ENCODE measurements at places on chromosomes 7 and 10.

GRCh38 chr10:15123749-15124184 lies 26.6 kb downstream of the RPP38 start:
- peak; percentile 52 for DNase-seq

DNA sequence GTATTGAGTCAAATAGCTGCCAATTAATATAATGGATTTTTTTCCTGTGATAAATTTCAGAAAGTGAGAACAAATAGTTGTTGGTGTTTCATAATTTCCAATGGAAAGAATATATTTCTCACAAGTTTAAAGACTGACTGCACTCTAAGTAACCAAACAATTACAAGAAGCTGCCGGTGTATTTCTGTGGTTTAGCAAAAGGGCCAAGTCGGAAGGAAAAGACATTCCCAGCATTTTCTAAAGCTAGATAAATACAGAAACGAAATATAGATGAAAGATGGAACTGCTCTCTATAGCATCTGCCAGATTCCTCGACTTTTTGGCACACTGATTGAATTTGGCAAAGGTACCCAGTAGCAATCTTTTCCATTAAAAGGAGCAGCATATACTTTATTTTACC lies 92.7 kb upstream of the MKX start:
- no peak for DNase-seq

- no peak for DNase-seq
These were observed 22.9 kb downstream of the GTF2IRD1 start for GRCh38 chr7:74476626-74477025.

- no peak for DNase-seq
These were observed 32.2 kb upstream of the CUBN start for GRCh38 chr10:17161775-17162174.

GRCh38 chr7:147541261-147541660 lies 1049.3 kb upstream of the C7orf33 start:
- no peak for DNase-seq

DNA sequence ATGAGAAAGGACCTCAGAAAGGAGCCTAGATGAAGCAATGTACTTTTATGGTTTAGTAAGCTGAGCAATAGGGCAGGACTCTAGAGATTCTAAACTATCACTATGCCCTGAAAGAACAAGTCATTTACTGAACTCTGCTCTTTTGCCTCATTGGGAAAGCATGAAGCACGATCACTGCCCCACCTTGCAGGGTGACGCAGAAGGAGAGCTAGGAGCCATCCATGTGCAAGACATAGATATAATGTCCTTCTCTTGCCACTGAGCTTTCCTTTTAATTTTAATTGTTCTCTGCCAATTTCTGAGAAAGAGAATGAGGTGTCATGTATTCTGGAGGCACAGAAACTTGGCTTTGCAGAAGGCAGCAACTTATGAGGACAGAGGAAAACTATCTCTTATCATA lies 108.3 kb downstream of the SORCS1 start:
- DNase-seq, result no peak

DNA sequence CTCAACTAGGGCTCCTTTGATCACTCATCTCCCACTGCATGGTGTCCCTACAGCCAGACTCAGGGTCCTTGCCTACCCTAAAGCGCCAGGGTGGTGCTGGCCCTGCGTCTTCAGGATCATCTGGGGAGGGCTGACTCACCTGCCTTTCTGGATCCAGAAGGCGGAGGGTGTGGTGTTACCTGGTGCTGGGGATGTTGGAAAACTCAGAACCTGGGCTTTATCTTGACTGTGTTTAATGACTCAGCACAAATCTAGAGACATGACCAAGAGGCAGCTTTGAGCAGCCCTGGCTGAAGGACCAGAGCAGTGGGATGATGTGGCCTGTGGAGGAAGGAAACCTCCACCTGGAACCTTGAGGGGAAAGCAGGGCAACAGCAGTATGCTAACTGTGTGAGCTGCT lies 96.5 kb downstream of the GRK5 start:
- DNase-seq, result no peak

DNA sequence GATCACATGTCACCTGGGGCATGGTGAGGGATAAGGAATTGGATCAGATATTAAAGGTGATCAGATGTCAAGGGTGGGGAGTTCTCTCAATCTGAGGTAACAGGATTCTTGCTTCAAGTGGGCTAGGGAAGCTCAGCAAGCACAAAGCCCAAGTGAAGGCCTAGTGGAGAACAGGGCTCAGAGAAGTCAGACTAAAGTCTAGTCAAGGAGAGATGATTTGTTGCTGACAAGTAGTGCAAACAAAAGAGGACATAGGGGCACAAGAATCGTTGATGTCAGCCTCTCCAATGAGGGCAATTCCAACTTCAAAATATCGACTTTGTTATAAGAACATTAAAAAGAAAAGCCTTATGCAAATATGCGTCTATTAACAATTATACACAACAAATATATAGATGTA lies 852.8 kb upstream of the CELF2 start:
- no peak for DNase-seq

GRCh38 chr7:103447073-103447960 lies 1.3 kb upstream of the SLC26A5 start:
- peak; percentile 66 for DNase-seq

DNA sequence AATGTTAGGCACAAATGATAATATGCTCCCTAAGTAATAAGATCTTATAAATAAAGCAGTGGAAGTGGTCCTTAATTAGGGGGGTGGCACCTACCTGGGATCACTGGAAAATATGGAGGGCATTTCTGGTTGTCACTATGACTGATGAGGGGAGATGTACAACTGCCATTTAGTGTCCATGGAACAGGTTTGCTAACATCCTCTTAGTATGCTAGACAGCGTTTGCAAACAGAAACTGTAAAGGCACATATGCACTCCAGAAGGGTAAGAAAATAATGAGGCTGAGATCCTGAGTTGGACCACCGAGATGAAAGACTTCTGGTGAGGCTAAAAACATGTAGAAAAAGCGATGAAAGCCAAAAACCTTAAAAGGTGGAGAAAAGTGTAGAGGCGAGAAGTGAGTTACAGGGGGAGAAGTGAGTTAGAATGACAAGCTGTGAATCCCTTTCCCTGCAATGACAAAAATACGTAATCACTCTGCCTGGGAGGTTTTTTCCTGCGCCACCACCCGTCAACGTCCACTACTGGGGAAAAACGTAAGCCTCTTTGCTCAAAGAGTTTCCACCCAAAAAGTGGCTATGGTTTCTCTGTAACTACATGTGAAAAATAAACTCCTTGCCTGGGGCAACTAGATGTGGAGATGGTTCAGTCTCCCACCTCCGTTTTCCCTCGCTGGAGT lies 767 bp downstream of the KRIT1 start:
- peak; percentile 15 for DNase-seq

DNA sequence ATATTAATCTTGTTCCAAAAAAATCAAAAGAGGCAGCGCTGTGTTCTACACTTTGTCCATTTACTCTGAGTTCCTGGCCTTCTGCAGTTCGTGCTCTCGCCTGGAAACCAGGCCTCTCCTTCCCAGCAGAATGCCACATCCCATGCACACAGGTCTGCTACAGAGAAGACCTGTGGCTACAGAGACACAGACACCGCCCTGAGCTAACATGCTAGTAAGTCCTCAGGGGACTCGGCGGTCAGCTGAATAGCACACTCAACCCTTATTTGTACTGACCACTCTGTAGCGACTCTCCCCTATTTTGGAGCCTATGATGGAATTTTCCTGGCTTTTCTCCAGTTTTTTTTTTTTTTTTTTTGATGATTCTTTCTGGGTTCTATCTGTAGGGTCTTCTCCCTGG lies 12.8 kb downstream of the CREB3L2 start:
- DNase-seq, result no peak

DNA sequence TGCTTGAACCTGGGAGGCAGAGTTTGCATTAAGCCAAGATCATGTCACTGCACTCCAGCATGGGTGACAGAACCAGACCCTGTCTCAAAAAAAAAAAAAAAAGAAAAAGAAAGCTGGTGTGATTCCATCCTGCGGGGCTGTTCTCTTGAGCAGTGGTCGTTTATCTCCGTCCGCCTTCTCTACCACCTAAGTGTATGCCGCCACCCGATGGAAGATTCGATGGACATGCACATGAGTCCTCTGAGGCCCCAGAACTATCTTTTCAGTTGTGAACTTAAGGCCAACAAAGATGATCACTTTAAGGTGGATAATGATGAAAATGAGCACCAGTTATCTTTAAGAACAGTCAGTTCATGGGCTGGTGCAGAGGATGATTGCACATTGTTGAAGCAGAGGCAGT lies 65.7 kb downstream of the ABRAXAS2 start:
- no peak for DNase-seq

GRCh38 chr10:36739884-36740445 lies 385.4 kb upstream of the ANKRD30A start:
- no peak for DNase-seq

DNA sequence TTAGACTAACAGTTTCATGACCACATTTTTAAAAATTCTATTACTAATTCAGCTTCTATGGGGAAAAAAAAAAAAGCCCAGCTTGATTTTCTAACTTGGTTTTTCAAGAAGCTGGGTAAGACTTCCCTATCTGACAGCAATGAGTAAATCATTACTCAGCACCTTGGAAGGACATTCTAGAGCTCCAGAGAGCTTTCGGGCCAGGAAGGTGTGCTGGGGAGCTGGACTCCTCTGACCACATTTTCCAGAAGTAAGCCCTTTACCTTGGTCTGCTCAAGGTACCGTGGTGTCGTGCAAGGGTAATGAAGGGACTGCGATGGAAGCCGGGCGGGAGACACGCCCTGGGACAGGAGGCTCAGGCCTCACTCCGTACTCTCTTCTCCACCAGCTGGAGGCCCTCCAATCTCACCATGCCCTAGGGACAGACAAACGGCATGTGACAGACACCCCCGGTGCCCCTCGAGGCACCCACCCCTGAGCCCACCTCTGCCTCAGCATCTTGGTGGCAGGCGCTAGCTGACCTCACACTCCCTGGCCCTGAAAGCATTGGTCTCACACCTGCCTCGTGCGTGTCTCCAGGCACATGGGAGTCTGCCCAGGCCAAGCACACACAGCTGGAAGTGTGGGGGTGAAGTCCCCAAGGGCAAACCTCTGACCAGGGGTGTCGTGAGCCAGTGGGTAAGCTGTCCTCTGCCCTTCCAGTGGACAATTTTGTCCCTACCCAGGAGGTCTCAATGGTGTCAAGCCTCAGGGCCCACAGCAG lies 152.1 kb downstream of the OAT start:
- no peak for DNase-seq

DNA sequence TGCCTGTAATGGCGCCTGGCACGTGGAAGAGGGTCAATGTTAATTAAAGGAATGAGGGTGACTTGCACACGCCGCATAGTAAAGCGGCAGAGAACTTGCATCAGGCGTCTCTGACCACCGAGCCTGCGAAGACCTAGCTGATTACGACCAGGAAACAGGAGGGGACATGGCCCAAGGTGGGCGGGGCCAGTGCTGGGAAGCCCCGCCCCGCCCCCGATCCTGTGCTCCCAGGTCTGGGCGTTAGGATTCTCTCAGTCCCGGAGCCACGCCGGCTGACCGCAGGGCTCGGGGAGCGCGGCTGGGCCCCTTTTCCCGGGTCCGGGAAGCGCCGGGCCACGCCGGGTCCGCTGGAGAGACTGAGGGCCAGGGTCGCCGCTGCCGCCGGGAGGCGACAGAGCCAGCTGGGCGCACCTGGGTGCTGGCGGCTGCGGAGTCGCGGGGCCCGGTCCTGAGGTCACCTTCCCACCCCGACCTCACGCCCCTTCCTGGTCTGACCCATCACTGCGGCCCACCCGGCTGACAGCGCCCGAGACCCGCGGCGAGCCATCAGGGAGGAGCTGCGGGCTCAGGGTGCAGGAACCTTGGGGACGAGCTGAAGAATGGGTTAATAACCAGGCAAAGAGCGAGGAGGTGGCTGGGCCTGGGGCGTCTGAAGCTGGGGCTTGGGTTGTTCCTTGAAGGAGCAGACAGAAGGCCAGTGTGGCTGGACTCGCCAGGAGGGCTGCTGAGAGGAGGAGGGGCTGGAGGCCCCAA lies 23.0 kb upstream of the GRID1 start:
- DNase-seq, result no peak

DNA sequence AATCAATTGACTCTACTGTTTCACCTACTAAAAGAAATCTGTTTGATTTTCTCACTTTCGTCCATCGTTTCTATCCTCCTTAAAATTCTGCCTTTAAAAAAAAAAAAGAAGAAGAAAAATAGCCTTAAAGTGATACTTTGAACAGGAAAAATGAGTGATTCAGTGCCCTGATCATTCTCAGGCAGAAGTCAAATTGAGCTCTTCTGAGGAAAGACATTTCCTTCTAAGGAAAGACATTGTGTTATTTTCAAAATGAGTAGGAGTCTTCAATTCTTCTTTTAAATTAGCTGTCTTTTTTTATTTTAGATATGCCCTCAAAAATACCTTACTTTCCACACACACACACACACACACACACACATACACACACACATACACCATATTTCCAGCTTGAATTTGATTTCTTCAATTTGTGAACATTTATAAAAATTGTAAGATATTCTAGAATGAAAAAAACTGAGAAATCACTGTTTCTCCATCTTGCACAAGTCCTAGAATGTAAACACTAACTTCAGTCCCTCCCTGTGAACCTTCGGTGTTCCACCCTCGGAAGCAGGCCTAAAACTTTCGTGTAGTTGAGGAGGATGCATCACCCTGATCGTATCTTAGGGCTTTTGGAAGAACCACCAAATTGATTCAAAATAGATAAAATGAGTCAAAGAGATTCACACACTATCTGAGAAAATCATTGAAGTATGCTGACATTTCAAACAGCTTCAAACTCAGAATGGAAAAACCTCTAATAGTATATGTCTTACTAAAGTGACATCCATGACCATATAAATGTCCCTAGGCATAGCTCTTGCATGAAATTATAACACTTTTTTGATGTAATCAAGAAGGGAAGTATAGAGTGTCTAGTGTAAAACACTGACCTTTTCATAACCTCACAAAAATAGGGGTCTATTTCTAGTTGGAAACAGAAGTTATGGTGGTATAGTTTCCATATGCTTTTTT lies 270.8 kb downstream of the GATA3 start:
- no peak for DNase-seq

GRCh38 chr10:130989670-130990232 lies 321.8 kb downstream of the TCERG1L start:
- DNase-seq, result no peak

- no peak for DNase-seq
These were observed 6.9 kb downstream of the ATP5MF start for GRCh38 chr7:99459087-99459486.

GRCh38 chr7:148084138-148084537 lies 506.4 kb upstream of the C7orf33 start:
- DNase-seq, result peak; percentile 61

GRCh38 chr10:122779924-122780323 lies 65.7 kb downstream of the CUZD1 start:
- no peak for DNase-seq
